ENCODE measurements at places on chromosomes 5 and 9.

DNA sequence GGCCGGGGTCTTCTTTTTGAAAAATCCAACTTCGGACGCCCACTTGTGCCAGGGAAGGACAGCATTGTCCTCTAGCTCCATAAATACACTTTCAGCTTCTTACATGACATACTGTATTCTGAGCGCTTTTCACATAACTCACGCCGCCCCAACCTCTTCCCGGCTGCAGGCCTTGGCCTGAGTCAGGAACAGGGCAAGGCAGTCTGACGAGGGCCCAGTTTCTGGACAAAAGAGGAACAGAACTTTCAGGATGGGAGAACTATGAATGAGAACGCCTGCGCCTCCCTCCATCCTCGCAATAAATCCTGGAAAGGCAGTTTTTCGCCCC, 650 bp downstream of the DCTN4 start:
- DNase-seq: no peak

DNA sequence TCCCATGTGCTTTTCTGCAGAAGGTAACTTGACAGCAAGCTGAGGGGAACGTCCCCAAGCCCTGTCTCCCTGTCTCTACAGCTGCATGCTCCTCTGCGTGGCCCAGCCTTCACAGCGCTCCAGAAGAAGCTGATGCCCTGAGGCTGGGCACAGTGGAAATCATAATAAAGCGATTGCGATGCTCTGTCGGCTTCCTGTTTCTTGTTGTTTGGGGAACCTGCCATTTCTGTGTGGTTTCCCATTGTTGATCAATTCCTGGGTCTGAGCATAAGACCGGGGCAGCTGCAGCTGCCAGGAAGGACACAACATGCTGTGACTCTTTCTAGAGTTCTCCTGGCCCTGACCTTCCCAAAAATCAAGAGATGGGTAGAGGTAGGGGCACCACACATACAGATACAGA, 7.2 kb upstream of the DNAJB5 start:
- DNase-seq: no peak

DNA sequence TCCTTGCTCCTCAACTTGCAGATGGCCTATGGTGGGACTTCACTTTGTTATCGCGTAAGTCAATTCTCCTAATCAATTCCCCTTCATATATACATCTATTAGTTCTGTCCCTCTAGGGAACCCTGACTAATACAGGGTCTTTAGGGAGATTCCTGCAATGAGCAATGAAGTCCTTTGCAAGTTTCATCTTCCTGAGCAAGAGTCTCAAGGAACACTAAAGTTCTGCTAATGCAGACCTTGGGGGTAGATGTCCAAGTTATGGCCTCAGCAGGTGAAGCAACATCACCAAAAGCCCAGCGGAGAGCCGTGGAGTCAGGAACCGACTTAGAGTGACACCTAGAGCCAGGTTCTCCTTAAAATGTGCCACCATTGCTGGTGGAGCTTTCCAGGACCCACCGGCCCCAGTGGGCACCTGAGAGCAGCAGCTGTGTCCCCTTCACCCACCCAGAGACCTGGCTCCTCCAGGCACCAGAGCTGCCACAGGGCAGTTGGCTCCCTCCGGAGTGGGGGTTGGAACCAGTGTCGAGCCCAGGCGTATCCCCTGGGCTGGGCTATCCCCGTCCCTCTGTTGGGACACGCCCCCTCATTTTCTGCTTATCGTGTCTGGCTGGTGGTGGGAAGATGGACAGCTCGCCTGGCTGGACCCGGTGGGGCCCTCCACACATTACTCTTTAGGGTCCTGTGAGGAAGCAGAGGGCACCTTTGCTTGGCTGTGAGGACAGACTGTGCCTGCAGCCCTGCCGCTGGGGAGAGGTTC, 10.9 kb upstream of the FCN1 start:
- DNase-seq: no peak

DNA sequence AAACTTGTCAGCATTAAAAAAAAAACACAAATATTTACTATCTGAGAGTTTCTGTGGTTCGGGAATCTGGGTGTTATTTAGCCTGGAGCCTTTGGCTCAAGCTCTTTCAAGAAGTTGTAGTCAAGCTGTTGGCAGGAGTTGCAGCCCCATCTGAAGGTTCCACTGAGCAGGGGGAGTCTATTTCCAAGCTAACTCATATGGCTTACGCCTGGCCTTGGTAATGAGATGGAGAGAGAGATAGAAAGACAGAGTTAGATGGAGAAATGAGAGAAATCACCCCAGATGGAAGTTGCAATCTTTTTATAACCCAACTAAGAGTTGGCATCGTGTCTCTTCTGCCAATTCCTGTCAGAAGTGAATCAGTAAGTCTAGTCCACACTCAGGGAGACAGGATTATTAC, 1075.2 kb upstream of the SEMA6A start:
- no peak for DNase-seq

- DNase-seq: no peak
These were observed 39.2 kb upstream of the PDE8B start for GRCh38 chr5:77171141-77171910.

GRCh38 chr5:34587355-34588241, 68.5 kb upstream of the RAI14 start:
- DNase-seq: no peak

DNA sequence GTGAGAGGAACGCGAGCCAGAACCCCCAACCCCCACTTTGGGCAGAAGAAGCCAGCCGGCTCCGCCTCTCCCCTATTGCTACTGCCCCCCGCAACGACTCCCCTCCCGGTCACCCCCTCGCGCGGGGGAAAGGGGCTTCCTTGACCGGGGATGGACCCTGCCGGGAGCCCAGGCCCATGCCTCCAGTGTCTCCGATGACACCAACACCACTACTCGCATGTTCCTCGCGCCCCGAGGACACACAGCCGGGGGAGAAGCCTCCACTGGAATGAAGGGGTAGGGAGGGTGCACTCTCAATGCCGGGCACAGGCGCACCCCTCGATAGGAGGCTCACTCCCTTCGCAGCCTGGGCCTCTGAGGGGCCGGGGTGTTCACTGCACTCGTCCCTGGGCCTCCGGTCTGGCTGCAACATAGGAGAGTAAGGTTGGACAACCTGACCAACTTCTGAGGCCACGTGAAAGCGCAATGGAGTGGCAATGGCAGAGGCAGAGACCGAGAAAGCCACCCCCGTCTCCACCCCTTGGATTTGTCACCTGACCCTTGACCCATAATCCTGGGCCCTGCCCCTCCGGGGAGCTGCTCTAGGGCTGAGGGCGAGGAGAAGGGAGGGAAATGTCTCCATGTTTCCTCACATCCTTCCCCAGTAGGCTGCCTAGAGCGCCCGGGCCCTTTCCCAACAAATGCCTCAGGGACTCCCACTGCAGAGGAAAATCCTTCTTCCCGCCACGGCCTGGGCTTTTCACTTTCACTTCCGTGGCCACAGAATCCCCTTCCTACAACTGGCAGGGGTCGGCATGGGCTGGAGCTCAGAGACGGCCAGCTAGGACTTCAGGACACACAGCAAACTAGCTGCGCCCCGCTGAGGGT, 1.1 kb upstream of the CNTFR start:
- DNase-seq: no peak

DNA sequence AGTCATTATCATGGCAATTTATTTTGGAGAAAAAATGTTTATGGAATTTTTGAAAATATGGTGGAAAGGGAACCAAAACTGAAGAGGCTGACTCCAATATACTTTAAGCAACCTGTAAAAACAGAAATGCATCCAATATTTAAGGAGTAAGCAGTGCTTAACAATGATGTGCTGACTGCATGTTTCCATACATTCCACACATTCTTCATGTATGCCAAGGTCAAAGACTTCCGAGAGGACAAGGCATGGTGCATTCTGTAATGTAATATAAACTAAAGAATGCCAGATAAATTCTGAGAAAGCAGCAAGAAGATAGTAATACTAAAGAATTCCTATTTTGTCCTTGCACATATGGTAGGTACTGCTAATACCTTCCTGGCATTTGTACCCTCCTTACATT, 2015.9 kb upstream of the CDH9 start:
- no peak for DNase-seq

All from HEK293T (cell line).